ENCODE measurements at places on chromosomes 5 and 9.

DNA sequence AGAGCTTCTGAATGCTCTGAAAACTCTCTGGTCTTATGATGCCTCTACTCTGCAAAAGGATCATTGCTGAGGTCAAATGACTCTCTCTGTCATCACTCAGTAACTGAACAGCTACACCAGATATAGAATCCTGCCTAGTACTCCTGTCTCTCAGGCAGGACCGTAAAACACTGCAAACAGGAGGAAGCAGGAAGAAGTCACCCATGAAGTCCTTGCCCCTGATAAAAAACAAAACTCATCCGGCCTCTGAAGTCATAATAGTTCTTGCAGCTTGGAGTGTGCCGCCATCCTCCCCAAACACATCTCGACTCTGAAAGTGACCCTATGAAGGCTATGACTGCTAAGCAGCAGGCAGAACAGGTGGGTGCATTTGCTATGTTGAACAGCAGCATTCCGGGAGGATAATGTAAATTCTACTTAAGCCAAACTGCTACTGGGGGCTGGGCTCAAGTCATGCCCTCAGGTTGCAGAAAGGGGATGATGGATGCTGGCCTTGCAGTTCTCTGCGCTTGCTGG is 81.9 kb upstream of the FAM169A start:
- no peak for DNase-seq

GRCh38 chr5:34806532-34806931 is 32.4 kb upstream of the TTC23L start:
- DNase-seq: no peak

- no peak for DNase-seq
Measured at GRCh38 chr5:135129307-135129706, 95.3 kb upstream of the PITX1 start.

- DNase-seq: no peak
Measured at GRCh38 chr5:39801306-39801705, 376.5 kb upstream of the DAB2 start.

DNA sequence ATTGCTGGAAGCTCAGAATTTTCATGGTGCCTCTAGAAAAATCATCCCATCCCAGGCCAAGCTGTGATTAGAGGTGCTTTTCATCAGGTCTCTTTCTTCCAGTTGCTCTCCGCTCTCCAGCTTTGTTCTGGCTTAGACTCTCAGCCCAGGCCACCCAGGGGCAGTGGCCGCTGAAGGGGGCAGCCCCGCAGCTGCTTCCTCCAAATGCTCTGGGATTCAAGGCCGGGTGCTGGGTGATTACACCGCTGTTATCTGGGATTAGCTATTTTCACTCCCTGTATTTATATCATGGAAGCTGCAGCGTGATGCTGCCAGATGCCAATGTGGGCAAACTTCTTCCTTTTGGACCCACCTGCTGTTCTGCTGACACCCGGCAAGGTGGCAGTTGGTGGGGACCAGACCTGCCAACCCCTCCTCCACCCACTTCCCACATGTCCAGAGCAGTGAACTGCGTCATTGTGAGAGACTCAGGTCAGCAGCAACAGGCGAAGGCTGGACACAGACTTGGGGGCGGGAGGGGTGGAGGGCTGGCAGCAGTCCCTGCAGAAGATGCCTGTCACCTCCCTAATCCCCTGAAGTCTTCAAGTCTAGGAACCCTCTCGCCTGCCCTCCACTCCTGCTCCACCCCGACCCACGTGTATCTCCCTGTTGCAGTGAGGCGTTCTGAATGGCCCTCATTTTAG is 33.9 kb upstream of the NKX2-5 start:
- no peak for DNase-seq

GRCh38 chr5:186091-187041 is 4.9 kb upstream of the LRRC14B start:
- DNase-seq: no peak

DNA sequence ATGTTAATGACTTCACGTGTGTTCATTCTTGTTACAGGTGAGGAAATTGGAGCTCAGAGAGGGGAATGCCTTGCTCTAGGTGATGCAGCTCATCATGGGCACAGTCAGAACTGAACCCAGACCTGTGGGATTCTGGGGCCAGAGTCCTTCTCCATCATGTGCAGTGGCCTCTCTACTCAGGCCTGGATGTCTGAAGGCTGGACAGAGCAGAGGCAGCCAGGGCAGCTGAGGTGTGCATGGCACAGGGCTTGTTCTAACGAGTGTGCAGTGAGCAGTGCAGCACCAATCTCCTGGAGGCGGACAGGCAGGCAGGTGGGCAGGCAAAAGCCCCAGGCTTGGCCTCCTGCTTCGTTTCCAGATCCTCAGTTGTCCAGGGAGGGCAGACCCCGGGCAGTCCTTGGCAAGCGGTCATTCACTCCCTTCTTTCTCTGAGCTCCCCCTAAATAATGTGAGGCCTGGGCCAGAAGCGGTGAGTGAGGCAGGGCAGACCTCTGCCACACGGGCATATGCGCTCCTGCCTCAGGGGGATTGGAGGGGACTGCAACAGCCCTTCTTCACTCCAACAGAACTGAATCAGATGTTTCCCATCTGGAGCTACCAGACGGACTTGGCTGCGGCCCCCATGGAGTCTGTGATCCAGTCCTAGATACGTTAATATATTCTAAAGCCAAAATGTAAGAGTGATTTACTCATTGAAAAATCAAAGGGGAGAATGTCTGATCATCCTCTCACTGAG is 68.7 kb upstream of the FSTL4 start:
- no peak for DNase-seq

GRCh38 chr9:27154908-27155307 is 45.9 kb downstream of the TEK start:
- no peak for DNase-seq

GRCh38 chr9:124350494-124351263 is 64.6 kb downstream of the PSMB7 start:
- no peak for DNase-seq
